ELR (cell line): ENCODE measurements at places on chromosomes 4 and X.
A peak's percentile ranks its signal among the peaks of the same experiment; 100 is the strongest.

- no peak for DNase-seq
Observed at GRCh38 chrX:65705439-65705838, 38.0 kb downstream of the MSN start.

GRCh38 chr4:43341741-43342140 lies 449.2 kb downstream of the GRXCR1 start:
- DNase-seq: no peak

DNA sequence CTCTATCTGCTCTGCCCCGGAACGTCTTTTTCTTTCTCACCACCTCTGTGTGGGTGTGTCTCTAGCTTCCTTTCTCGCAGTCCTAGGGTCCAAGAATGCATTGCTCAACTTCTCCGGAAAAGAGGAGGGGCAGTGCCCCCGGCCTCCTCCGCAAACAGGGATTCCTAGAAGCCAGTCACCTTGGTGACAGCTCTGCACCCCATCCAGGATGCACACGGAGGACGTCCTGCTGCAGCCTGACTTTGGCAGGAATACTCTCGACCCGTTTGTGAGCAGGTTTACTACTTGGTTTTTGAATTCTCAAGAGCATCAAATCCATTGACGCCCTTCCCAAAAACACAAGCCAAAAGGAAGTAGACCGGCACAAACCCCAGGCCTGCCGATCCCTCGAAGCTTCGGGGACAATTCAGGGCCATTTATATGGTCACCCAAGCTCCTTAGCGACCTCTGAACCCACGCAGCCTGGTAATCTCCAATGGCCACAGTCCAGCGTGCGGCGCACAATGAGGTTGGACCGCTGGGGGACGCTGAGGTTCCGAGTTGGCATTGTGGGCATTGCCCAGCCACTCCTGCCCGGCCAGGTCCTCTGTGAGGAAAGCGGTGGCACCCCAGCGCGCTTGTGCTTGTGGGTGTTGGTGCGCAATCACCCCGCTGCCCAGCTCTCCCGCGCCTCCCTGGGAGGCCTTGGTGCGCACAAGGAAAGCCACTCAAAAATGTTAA lies 9.8 kb downstream of the NKX3-2 start:
- DNase-seq: no peak

GRCh38 chr4:40622913-40623312 lies 6.8 kb downstream of the RBM47 start:
- no peak for DNase-seq

- no peak for DNase-seq
Observed at GRCh38 chr4:109164011-109164410, 138.4 kb downstream of the COL25A1 start.

- peak; percentile 27 for DNase-seq
Observed at GRCh38 chr4:148200960-148201359, 241.3 kb downstream of the NR3C2 start.

GRCh38 chrX:40108959-40109287 lies 11.2 kb upstream of the BCOR start:
- DNase-seq: peak; percentile 78

DNA sequence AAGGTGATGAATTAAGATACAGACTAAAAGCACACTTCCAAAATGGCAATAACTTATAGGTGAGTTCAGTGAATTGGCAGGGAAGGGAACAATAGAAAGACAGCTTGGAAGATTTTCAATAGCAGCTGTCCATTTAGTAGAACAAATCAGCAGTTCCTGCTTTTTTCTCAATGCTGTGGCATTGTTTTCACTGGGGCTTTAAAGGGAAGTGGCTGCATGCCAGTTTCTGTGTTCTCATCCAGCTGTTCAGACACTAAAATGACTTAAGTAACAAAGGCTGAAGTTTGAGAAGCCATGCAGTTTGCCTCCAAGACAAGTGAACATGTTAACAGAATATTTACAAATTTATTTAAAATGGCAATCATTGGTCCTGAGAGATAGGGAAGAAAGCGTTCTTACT lies 291.9 kb downstream of the FAM47A start:
- no peak for DNase-seq

- DNase-seq: no peak
Observed at GRCh38 chr4:40453912-40454311, 118.8 kb downstream of the CHRNA9 start.

- no peak for DNase-seq
Observed at GRCh38 chr4:137526681-137527080, 5.6 kb downstream of the PCDH18 start.

DNA sequence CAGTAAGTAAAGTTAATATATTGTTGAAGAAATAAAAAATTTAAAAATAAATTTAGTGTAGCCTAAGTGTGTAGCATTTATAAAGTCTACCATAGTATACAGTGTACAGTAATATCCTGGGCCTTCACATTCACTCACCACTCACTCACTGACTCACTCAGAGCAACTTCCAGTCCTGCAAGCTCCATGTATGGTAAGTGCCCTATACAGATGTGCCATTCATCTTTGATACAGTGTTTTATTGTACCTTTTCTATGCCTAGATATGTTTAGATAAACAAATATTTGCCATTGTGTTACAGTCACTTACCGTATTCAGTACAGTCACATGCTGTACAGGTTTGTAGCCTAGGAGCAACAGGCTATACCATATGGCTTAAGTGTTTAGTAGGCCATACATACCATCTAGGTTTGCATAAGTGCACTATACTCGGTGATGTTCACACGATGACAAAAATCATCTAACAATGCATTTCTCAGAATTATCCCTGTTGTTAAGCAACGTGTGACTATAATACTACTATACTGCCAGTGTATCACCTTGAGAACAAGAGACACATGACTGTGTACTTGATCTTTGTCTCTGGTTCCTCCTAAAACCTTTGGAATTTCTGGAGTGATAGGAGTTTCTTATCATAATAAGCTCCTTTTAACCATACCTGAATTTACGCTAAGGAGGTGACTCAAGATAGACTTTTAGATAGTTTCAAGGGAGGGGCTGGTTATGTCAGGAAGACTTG lies 25.8 kb upstream of the SEPTIN11 start:
- DNase-seq: peak; percentile 32

GRCh38 chr4:2304877-2305561 lies 43.1 kb upstream of the MXD4 start:
- no peak for DNase-seq

GRCh38 chr4:85423431-85423830 lies 51.5 kb upstream of the ARHGAP24 start:
- peak; percentile 54 for DNase-seq

- DNase-seq: peak; percentile 19
Observed at GRCh38 chr4:10619220-10619619, 65.3 kb downstream of the CLNK start.

DNA sequence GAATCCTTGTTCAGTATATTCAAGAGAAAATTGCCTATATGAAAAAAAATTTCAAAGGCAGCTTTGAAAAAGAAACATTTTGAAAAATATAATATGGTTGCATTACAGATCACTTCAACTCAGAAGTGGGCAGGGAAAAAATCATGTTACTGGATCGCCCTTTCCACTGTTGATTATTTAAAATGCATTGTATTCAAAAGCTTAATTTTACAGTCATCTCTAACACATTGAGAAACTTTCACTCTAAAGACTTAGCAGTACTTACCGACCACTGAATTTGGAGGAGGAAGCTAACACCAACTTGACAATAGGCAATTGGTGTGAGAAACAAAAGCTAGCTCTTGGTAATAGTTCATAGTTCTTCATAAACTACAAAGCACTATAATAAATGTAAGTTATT lies 101.9 kb downstream of the CEP135 start:
- no peak for DNase-seq

DNA sequence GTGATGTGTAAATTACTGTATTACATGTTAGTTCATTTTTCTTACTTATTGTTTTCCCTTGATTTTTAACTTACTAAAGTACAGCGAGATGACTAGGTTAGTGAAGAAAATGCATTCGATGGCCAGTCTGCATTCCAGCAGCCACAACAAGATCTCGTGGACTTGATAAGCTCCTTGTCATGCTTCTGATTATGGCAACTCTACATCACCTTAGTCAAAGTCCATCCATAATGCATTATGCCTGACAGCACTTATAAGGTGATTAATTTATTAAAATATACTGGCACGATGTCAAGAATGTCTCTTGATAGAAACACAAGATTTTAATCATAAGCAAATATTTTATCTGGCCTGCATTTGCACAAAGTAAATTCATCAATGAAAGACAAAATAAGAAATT lies 109.9 kb upstream of the NAP1L5 start:
- DNase-seq: no peak

DNA sequence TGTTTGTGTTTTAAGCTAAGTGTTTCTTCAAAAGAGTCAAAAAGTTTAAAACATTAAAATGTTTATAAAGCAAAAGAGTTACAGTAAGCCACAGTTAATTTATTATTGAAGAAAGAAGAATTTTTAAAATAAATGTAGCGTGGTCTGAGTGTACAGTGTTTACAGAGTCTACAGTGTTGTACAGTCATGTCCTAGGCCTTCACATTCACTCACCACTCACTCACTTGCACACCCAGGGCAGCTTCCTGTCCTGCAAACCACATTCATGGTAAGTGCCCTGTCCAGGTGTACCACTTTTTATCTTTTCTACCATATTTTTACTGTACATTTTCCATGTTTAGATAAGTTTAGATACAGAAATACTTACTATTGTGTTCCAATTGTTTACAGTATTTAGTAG lies 239.7 kb upstream of the AGA start:
- peak; percentile 50 for DNase-seq

- DNase-seq: peak; percentile 48
Observed at GRCh38 chr4:177322266-177322665, 12.6 kb downstream of the NEIL3 start.

DNA sequence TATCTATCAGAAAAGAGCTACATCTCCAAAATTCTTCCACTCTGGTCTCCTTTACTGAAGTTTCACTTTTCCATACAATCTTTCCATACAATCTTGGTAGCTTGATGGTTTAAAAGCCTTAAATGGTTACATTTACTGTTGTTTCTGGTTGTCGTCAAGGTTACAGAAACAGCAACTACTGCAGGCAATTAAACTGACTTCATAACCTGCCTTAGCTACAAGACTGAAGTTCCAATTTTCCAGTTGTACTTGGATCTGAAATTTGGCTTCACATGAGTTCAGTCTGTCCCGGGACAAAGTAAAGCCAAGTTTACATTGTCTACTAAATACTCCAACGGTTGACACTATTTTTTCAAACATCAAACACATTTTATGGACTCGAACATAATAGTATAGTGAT lies 326.4 kb downstream of the ANKRD50 start:
- no peak for DNase-seq

DNA sequence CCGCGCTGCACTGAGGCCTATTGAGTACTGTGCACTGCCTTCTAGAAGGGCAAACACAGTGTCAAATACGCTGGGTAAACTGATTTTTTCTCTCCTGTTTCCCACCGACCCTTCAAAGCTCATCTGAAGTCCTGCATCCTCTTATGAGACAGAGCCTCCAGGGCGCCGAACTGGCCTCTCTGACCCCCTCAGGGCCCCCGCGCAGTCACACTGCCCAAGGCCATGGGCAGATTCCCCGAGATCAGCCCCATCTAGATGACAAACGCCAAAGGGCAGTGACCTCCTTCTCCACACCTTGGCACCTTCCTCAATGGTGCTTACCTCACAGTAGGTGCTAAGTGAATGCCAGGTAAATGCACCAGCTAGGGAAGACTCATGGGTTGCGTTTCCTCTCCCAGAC lies 34.4 kb downstream of the CHST7 start:
- no peak for DNase-seq

GRCh38 chr4:57499786-57500185 lies 389.6 kb upstream of the IGFBP7 start:
- DNase-seq: peak; percentile 62

DNA sequence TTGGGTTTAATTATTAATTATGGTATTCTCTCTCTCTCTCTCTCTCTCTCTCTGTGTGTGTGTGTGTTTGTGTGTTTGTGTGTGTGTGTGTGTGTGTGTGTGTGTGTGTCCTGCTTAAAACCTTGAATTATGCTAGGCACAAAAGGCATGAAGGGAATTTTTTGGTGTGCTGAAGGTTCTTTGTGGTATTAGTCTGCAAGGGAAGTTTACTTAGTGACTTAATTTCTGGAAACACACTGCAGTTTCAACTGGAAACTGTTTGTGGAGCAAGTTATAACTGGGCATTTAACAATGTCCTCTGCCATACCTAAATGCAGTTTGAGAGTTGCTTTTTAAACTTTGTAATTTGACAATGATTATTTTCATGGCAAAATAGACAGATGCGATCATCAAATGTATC lies 111.7 kb downstream of the FRMPD4 start:
- DNase-seq: no peak

DNA sequence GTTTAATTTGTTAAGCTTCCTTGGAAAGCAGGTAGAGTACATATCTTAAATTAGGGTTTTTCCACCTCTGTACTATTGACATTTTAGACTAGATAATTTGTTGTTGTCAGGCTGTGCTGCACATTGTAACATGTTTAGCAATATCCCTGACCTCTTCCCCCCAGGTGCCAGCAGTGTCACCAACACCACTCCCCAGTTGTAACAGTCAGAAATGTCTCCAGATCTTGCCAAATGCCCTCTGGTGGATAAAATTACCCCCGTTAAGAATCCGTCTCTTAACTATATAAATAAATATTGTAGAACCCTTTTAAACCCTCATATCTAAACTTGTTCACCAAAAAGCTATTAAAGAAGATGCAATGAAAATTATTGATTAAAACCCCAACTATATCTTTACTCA lies 161.5 kb downstream of the ARHGAP6 start:
- no peak for DNase-seq
